ENCODE measurements at places on chromosomes 16 and 17.

- DNase-seq: no peak
Measured at GRCh38 chr17:61159221-61159814, 240.3 kb upstream of the TBX2 start.

GRCh38 chr17:38729886-38730525 lies at the start of gene CISD3:
CISD3 (plus strand) TSS chr17:38730341; CDS start chr17:38730359, 18 bp downstream.
- DNase-seq: peak; percentile 90

- DNase-seq: no peak
Measured at GRCh38 chr16:8874388-8874787, 5.6 kb upstream of the CARHSP1 start.

- no peak for DNase-seq
Measured at GRCh38 chr16:63745456-63745855, 1376.4 kb downstream of the CDH11 start.

GRCh38 chr17:2093349-2093748 lies 38.4 kb downstream of the HIC1 start:
- DNase-seq: no peak

- no peak for DNase-seq
Measured at GRCh38 chr16:5428932-5429331, 331.3 kb upstream of the EEF2KMT start.

DNA sequence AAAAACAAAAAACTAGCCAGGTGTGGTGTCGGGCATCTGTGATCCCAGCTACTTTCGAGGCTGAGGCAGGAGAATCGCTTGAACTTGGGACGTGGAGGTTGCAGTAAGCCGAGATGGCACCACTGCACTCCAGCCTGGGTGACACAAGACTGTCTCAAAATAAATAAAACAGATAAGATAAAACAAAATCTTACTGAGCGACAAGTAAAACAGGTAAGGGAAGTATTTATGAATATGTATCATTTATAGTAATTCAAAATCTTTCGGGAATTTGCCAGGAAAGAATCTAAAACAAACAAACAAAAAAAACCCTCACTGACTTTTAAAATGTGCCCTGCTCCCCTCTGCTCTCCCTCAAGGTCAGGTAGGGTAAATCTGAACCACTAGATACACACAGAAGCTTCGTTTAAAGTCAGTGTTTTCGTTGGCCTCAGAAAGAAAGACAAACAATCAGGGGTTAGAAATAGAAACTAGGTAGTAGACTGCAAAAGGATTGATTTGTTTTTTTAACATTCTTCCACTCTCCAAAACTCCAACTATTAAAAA lies 2.1 kb downstream of the PRPSAP1 start:
- no peak for DNase-seq

DNA sequence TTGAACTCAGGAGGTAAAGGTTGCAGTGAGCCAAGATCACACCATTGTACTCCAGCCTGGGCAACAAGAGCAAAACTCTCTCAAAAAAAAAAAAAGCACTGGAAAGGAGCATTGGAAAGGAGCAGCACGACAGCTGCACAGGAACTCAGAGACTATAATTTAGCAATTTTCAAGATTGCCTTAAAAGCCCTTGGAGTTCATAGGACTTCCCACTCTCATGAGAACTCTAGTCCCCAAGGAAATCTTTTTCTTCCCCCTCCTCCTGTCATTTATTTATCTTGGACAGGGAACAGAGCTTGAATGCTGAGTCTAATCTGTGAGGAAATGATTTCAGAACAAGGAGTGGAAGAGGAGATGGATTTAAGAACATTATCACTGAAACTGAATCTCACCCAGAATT lies 69.0 kb downstream of the PLXDC1 start:
- no peak for DNase-seq

GRCh38 chr16:13923703-13924298 lies 3.8 kb downstream of the ERCC4 start:
- DNase-seq: no peak

- DNase-seq: no peak
Measured at GRCh38 chr17:42354956-42355843, 33.0 kb downstream of the STAT3 start.

- peak; percentile 64 for DNase-seq
Measured at GRCh38 chr17:56653877-56654276, 60.4 kb downstream of the NOG start.

- no peak for DNase-seq
Measured at GRCh38 chr16:29675811-29676643, 3.0 kb upstream of the QPRT start.

DNA sequence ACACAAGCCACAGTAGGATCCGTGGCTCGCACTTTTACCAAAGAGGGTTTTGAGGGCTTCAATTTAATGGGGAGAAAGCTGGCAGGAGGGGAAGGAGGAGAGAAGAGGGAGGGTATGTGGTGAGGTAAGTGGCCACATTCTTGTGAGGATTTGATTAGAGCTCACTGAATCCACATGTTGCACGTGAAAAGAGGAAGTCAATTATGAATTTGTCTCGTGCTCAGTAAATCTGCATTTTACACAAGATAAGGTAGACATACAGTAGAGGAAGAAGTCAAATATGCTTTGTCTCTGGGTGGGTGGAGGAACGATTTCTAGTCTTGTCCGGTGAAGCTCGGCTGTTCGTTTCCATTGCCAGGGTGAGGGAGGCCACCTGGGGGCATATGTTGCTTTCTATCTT lies 862 bp downstream of the ZNF232 start:
- DNase-seq: no peak

DNA sequence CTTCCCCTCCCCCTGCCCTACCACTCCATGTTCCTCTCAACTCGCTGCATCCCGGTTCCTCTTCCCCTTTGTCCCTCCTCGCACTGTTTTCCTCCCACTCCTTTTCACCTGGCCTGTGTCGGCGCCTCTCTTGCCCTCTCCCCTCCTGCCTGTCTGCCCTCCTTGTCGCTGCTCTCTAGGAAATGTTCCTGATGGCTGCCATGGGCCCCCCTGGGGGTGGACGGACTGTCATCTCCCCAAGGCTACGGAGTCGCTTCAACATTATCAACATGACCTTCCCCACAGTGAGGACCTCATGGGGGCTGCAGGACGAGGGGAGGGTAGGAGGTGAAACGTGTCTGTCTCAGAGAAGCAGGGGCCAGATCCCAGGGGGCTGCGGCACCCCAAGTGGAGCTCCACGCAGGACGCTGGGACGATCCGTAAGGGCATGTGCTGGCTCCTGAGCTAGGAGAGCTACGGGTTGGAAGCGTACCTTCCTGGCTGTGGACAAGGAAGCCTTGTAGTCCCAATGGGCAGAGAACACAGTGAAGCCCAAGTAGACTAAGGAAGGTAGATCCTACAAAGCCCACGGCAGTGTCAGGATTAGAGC lies 39.8 kb upstream of the KDM6B start:
- DNase-seq: no peak

DNA sequence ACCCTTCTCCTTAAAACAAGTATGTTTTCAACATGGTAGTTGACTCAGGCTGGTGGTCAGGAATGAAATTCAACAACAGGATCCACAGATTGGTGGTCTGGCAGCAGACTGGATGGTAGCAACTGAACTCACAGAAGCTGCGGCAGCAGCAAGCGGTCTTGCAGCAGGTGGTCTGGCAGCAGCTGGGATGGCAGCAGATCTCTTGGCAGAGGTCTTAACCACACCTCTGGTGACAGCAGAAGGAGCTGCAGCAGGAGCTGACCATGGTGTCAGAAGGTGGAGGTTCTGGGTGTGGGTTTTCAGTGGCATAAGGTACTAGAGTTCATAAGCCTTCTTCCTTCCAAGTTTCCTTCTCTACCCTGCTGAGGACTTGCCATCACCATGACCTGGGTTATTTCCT lies 2.2 kb upstream of the KRTAP4-1 start:
- no peak for DNase-seq

DNA sequence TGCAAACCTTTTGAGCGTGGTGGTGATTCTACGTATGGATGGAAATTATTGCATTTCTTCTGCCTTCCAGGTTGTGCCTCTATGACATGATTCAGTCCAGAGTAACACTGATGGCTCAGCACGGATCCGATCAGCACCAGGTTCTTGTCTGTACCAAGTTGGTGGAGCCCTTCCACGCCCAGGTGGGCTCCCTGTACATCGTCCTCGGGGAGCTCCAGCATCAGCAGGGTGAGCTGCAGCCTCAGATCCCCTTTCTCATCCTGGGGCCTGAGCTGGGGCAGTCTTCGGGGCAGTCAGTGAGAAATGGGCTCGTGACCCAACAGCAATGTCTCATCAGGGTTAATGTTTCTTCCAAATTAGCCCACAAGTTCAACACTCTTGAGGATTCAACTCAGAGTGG lies 9.3 kb upstream of the CDK3 start:
- DNase-seq: no peak

DNA sequence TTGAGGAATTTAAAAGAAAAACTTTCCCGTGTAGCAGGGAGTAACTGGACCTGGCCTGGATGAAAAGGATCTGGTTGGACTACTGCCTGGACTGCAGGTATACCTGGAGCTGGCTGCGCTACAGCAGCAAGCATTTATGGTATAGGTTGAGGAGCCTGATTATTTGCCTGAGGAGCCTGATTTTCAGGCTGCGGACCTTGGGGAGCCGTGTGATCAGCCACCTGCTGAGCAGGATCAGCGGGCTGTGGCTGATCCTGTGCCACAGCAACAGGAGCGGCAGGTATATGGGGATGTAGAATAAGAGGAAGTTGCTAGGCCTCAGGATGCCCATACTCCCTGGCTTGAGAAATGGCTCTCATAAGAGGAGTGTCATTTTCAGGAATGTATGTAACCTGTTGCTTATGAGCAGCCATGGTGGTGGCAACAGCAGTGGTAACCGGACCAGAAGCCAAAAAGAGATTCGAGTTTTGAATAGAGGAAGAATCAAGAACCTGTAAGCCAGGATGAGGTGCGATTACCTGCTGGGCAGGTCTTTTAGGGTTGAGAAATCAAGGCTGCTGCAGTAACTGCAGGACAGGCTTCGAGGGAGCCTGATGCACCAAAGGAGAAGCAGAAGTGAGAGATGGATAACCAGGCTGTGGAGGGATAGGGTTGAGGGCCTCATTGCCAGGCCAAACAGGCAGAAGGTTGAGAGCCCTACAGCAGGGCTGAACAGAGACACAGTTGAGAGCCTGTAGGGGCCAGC lies 60.9 kb upstream of the ARL4D start:
- no peak for DNase-seq

GRCh38 chr16:77738706-77739558 lies 16.6 kb downstream of the NUDT7 start:
- no peak for DNase-seq

DNA sequence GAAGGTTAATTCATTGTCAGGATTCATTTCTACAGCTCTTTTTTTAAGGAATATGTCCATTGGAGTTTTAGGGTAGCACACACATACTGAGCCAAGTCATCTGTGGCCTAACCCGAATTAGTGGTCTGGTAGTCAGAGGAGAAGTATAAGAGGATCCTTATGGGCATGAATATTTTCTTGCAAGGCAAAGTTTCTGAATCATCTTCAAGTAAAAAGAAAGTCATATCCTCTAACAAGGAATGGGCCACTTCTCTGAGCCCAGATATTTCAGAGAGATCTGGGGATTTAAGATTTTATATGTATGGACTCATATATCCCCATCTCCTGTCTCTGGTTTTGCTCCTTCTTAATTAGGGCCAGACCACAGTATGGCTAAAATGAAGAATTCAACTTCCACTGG lies 99.2 kb upstream of the CDH8 start:
- no peak for DNase-seq

- no peak for DNase-seq
Measured at GRCh38 chr16:54107583-54108202, 178.9 kb downstream of the IRX3 start.

- DNase-seq: no peak
Measured at GRCh38 chr17:63120406-63120805, 154.4 kb downstream of the TANC2 start.
